ENCODE measurements at places on chromosomes 7 and 10.
A peak's percentile ranks its signal among the peaks of the same experiment; 100 is the strongest.

GRCh38 chr7:36165802-36166201 lies 12.7 kb downstream of the EEPD1 start:
- no peak for DNase-seq

- no peak for DNase-seq
Observed at GRCh38 chr10:77608281-77608680, 29.3 kb downstream of the KCNMA1 start.

- no peak for DNase-seq
Observed at GRCh38 chr10:77006836-77007511, 630.6 kb downstream of the KCNMA1 start.

DNA sequence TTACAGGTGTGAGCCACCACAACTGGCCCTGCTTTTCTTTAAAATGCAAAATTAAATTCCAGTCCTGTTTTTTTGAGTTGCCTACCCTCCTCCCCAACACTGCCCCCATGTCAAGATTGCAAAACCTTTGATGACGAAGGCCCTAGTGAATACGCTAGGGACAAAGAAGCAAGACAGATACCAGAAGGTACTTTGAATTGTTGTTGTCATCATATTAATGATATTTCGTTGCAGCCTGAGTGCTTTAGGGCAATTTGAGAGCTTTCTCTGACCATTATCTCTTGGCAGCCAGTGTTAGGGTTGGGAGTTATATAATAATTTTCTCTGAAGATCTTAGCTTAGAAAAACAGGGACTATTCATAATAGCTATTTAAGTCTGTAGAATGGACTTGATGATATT lies 7.1 kb downstream of the CCSER2 start:
- no peak for DNase-seq

DNA sequence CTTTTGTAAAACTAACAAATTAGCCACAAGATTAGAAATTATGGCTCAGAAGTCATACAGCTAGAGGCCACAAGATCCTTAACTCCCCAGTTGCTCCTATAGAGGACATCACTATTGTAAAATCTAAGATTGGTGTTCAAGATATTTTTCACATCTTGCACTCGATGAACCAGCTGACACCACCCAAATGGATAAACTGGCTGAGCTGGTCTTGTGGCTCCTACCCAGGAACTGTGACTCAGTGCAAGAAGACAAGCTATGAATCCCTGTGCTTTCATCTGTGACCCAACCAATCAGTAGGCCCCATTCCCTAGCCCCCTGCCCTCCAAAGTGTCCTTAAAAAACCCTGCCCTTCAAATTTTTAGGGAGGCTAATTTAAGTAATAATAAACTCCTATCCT lies 27.9 kb upstream of the R3HCC1L start:
- DNase-seq: no peak

DNA sequence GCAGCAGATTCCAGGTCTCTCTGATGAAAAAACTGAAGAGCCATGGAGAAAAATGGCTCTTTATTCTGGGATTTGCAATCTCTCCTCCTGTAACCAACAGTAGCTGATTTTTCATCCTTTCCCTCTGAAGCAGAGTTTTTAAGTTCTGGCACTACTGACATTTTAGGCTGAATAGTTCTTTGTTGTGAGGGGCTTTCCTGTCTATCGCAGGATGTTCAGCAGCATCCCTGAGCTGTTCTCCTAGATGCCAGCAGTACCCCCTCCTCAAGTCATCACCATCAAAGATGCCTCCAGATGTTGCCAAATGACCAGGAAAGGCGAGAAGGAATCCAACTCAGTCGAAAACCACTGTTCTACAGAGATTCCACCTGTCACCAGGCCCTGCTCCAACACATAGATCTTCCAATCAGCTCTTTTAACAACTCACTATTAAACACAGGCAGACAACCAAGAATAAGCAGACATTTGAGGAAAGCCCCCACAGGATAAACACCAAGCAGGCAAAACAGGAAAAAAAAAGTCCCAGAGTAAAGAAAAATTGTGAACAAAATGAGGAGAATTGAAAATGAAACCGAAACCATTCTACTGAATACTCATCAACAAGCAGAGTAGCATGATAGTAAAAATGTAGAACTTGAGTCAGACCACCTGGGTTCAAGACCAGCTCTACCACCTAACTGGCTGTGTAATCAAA lies 124.8 kb downstream of the MPP7 start:
- no peak for DNase-seq

DNA sequence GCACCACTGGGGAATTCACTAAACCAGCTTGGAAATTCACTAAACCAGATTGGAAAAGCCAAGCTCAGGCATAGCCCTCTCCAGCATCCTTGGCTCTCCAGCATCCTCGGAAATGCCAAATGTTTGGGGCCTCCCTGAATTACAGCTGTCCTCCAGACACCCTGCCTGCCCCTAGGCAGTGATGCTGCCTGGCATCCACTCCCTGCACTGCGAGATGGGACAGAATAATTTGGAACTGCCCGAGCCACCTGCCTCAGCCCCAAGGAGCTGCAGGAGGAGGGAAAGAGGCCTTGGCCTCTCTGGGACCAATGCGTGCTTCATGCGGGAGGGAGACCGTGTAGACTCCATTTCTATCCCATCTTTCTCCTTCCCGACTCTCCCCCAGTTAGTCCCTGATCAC lies 64.3 kb downstream of the INSIG1 start:
- DNase-seq: no peak

DNA sequence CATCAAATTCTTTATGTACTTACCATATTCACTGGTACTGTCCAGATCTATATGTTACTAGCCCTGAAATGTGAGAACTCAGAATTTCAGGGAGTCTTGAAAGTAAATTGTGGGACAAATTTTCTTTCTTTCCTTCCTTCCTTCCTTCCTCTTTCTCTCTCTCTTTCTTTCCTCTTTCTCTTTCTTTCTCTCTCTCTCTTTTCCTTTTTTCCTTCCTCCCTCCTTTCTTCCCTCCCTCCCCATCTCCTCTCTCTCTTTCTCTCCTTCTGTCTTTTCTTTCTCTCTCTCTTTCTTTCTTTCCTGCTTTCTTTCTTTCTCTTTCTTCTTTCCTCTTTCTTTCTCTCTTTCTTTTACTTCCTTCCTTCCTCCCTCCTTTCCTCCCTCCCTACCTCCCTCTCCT lies 257.4 kb upstream of the CSTF2T start:
- no peak for DNase-seq

GRCh38 chr10:50622706-50623662 lies 772 bp downstream of the SGMS1 start:
- peak; percentile 26 for DNase-seq

DNA sequence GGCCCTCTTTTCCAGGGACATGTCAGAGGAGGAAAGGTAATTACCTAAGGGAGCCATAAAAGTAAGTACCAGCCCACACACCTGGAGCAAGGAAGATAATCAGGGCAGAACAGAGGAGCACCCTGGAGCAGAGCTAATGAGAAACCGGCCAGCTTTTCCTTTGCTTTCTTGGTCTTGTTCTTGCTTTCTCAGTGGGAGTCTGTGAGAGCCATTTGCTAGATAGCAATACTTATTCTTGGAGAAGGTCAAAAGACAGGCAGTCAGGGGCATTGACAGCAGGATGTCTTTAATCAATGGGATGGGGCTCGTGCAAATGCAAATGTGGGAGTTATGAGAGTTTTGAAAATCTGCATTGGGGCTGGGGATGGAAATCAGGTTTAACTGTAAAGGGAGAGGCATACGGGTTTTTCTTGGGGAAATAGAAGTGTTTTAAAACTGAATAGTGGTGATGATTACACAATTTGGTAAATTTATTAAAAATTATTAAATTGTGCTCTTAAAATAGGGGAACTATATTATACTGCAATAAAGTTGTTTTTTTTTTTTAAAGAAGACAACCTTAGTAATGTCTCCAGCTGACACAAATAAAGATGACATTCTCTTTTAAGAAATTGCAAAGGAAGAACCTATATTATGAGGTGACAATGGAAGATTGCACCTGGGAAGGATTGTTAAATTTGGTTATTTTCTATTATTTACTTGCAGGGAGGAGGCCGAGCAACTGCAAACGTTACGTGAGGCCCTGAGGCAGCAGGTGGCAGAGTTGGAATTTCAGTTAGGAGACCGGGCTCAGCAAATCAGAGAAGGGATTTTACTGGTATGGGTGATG lies 35.6 kb upstream of the PPP1R17 start:
- DNase-seq: no peak
